ENCODE measurements at places on chromosomes 1 and 21.

DNA sequence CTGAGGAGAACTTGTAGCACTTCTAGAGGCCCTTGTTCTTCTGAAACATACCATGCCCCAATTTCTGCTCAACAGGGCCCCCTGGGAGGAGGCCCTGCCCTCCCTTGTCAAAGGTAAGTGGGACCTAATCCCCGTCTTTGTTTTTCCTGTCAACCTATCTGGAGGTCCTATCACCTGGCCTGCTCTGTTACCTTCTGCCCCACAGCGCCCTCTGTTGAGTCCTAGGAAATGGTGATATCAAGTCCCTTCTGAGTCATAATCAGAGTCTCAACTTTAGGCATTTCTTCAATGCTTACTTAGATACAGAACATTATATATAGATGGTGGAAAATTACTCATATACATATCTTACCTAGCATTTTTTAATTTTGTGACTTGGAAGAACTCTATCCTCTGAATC lies 28.2 kb upstream of the FCRL4 start:
- DNase-seq = no peak

GRCh38 chr21:39664586-39664985 lies 51.8 kb downstream of the B3GALT5 start:
- no peak for DNase-seq

GRCh38 chr1:50605186-50605875 lies 182.1 kb upstream of the DMRTA2 start:
- no peak for DNase-seq

DNA sequence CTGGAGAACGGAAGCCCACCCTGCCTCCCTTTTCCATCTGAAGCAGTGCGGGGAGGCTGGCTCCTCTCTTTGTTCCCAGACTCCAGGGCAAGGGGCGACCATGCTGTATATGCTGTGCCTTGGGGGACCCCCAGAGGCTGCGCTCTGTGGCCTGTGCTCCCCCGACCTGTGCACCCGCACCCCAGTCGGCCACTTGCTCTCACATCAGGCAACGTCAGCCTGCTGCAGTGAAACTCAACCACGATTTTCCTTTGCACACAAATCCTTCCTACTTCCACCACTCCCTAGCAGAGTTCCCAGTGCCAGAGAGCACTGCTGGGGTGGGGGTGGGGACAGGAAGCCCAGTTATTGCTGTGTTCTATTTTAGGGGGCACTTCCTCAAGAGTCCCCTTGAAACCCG lies 52.5 kb downstream of the SIM2 start:
- DNase-seq = no peak
